ENCODE measurements at places on chromosomes 2 and 18. TPM values are rescaled to one million over a fixed set of nuclear protein-coding genes. Genes with fewer than 3 reads are reported as not detected.

ICOS gene
- not detected for total RNA-seq

HOXD8 gene
- 0.16 TPM for total RNA-seq

REEP1 gene
- total RNA-seq = 23.6 TPM

PSMA8 gene
- total RNA-seq = 0.14 TPM

CELF4 gene
- not detected for total RNA-seq

DYNAP gene
- not detected for total RNA-seq

CIDEA gene
- 1.7 TPM for total RNA-seq

STAT4 gene
- total RNA-seq = 0.76 TPM

SRD5A2 gene
- total RNA-seq = not detected

FHOD3 gene
- total RNA-seq = 350 TPM

AFF3 gene
- total RNA-seq = 6.8 TPM

COLEC12 gene
- 9.9 TPM for total RNA-seq

NOSTRIN gene
- 16.9 TPM for total RNA-seq

HTR2B gene
- not detected for total RNA-seq

HAAO gene
- 1.9 TPM for total RNA-seq

ADD2 gene
- 2.3 TPM for total RNA-seq

SLC5A6 gene
- total RNA-seq = 12.3 TPM

PJVK gene
- total RNA-seq = 0.70 TPM

DOK6 gene
- total RNA-seq = 6.3 TPM

SPDYA gene
- total RNA-seq = 0.35 TPM

AMER3 gene
- not detected for total RNA-seq

CNDP1 gene
- total RNA-seq = not detected

C1QL2 gene
- total RNA-seq = not detected

QPCT gene
- 1.7 TPM for total RNA-seq

CTAGE1 gene
- total RNA-seq = not detected

ZC3H6 gene
- 16.1 TPM for total RNA-seq

SMYD1 gene
- 544 TPM for total RNA-seq

GTF3C2 gene
- 17.3 TPM for total RNA-seq

ASAP2 gene
- 12.9 TPM for total RNA-seq

Measured in Right ventricle myocardium inferior (tissue), 1 donor.